ENCODE measurements at places on chromosomes 1 and 21.

DNA sequence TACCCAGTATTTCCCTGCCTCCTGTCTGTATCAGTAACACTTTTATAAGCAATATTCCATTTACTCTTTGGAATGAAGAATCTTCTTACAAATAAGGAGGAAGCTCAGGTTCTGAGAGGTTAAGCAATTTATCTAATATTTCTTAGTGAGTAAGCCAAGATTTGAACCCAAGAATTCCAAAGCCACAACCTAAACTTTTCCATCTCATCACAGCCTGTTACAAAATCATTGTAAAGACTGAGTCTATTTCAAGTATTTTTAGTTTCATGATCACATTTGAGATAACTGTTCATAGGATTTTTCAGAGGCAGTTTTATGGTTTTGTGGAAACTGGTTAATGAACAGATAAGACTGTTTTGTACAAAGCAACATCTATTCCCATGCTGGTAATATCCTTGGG, 29.8 kb upstream of the HHAT start:
- no peak for DNase-seq

DNA sequence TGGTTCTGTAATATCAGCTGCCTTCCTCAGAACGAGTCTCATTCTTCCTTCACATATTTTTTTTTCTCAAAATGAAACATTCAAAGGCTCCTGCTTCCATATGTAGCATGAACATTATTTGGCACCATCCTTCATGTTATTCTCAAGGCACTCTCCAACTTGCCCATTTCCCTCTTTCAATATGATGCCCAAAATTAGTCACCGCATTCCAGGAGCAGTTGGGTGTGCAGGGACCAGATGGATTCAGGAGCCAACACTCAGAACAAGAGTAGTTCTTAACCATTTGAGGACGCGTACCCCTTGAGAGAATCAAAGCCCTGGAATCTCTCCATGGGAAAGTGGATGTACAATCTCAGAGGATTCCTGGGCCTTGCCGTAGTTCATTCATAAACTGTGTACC, 50.3 kb downstream of the KCNK1 start:
- DNase-seq: peak; percentile 10

- no peak for DNase-seq
Observed at GRCh38 chr1:117054068-117054467, 6.1 kb upstream of the TTF2 start.

DNA sequence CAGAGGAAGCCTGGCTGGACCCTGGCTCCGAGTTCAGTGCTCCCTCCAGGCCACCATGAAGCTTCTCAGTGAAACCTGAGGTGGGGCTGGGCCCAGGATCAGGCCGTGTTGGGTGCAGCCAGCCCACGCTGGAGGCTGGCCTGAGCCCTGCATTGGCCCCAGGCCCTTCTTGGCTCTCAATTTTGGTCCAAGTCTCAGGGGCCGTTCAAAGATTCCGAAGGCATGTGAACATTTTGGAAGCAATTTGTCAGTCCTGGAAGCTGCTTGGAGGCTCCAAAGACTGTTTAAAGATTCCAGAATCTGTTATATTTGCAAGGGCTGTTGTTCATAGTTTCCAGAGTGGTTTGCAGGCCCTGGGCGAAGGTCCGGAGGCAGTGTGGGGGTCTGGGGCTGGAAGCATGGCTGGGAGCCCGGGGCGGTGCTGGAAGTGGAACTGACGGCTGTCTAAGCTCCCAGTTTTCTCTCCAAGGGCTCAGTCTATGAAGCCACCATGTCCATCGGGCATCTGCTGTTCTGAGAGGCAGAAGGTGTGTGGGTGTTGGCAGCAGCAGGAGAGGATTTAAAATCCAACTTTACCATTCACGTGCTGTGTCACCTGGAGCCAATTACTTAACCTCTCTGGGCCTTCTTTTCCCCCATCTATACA, 104.9 kb downstream of the EPHB2 start:
- no peak for DNase-seq

GRCh38 chr1:24849672-24850295, 80.3 kb downstream of the RUNX3 start:
- DNase-seq: no peak

DNA sequence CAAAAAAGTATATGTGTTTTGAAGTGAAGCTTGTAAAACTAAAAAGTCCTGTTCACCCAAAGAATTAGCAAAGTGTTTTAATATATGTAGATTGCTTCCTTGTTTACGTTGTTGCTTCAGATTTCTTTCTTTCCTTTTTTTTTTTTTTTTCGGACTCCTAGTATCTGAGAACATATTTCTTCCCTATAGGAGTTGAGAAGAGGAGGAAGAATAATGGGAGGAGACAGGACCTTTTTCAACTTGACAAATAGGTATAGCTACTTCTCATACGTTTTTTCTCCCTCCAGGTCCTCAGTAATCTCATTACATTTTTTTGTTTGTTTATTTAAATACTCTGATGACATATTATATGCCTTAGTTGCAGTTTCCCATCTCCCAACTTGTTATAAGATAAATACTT, 8.9 kb downstream of the DISP1 start:
- DNase-seq: no peak

- DNase-seq: no peak
Observed at GRCh38 chr1:3907621-3908165, 7.6 kb upstream of the C1orf174 start.

DNA sequence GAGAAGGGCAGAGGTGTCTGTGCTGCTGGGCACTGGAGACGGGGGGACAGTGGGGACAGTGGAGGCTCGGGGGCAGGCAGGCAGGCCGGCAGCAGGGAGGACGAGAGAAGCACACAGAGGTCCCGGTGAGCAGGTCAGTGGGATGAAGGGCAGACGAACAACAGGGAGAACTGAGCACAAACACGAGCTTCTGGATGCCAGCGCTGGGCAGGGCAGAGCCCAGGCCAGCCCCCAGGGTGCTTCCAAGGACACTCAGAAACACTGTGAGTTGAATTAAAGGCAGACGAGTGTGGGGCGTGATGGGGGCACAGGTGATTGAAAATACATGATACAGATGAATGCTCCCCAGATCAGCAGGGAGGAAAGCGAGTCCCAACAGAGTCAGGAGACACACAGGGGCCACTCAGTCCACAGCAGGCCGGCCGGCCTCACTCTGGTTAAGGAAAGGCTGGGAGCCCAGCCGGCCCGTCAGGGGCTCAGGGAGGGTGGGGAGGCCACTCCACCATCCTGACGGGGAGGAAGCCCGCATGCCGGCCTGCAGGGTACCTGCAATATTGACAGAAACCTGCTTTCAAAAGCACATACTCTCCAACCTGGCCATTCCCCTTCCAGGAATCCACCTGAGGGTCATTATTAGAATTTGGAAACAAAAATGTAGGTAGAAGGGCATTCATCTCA, 14.1 kb downstream of the SLC19A1 start:
- no peak for DNase-seq

DNA sequence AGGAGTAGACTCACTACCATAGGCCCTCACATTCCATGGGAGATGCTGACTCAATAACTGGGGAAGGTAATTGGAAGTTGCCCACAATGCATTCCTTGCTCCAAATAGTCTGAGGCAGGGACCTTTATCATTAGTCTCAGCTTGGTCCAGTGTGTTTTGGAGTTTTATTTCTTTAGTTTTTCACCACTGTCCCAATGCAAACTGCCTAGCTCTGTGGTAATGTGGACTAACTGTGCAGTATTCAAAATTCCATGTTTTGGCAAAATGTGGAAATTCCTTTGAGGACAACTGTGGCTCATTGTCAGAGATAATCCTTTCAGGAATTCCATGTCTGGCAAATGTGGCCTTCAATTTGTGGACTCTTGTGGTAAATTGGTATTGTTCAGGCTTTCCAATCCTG, 78.1 kb upstream of the PAPPA2 start:
- no peak for DNase-seq

- no peak for DNase-seq
Observed at GRCh38 chr1:210031473-210031872, 93.5 kb downstream of the SYT14 start.

- DNase-seq: no peak
Observed at GRCh38 chr1:53936430-53936829, 9.1 kb downstream of the IFT25 start.

GRCh38 chr1:6086762-6087376, 41.2 kb downstream of the KCNAB2 start:
- no peak for DNase-seq

GRCh38 chr1:29540801-29541357, 304.6 kb downstream of the PTPRU start:
- DNase-seq: no peak

GRCh38 chr1:81439046-81439823, 361.5 kb upstream of the ADGRL2 start:
- no peak for DNase-seq

DNA sequence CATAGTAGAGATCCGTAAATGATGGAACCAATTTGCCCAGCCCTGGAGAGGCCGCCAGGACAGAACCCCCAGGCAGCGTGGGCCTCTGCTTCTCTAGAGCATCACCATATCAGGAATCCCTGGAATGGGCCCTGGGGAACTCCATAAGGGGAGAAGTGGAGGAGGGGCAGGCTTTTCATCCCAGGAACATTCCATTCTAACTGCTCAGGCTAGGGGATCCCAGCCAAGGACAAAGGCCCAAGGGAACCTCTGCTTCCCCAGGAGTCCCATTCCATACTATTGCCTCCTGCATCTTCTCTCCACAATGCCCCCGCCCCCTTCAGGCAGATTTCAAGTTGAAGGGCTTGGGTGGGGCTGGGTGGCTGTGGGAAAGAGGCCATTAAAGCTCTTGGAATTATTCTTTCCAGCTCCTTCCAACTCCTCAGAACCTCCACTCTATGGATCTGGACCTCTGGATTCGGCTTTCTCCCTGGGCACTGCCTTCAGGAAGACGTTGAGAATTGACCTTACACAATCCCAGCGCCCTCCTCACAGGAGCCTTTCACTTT, 6.0 kb downstream of the TRNP1 start:
- DNase-seq: peak; percentile 87

- DNase-seq: peak; percentile 70
Observed at GRCh38 chr1:217089361-217090014, 366.3 kb upstream of the ESRRG start.

DNA sequence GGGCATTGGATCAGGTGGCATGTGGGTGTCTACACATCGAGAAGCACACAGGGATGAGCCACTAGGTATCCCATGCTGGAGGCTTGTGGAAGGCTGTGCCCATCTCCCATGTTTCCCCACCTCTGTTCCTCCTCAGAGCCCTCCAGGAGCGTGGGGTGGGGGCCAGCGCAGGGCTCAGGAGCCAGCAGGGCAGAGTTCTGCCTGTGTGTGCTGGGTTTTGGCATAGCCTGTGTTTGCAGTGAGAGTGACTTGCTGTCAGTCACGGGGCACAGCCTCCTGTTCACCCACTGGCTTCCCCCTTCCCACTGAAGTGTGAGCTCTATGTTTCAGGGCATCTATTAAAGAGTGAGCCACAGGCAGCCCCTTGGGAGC, 10.4 kb downstream of the IBA57 start:
- DNase-seq: no peak

GRCh38 chr1:155309423-155310021, 856 bp downstream of the FDPS start:
- peak; percentile 23 for DNase-seq

- peak; percentile 18 for DNase-seq
Observed at GRCh38 chr1:32066489-32066873, 6.3 kb upstream of the TMEM39B start.

DNA sequence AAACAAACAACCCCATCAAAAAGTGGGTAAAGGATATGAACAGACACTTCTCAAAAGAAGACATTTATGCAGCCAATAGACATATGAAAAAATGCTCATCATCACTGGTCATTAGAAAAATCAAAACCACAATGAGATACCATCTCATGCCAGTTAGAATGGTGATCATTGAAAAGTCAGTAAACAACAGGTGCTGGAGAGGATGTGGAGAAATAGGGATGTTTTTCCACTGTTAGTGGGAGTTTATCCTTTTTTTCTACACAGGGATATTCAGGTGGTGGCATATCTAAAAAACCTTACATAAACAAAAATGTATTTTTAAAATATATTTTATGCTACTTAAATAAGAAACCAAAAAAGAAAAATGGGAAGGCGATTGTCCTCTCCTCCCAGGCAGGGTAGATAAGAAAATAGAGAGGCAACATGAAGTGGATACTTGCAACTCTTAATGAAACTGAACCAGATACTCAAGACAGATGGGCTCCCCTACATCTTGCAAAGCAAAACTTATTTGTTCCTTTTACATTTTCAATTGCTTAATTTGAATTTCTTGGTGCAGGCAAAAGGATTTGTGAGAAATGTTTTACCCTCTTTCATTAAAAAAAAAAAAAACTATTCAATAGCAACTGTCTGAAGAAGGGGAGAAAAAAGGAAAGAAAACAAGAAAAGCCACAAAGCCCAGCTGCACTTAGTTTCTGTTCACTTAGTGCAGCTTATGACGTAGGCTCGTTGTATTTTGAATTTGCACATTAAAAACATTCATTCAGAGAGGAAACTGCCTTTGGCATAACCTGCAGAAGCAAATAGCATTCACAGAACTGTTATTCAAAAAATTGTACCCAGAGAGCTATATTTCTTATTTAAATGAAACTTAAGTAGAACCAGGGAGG, 36.9 kb upstream of the RGS1 start:
- no peak for DNase-seq

DNA sequence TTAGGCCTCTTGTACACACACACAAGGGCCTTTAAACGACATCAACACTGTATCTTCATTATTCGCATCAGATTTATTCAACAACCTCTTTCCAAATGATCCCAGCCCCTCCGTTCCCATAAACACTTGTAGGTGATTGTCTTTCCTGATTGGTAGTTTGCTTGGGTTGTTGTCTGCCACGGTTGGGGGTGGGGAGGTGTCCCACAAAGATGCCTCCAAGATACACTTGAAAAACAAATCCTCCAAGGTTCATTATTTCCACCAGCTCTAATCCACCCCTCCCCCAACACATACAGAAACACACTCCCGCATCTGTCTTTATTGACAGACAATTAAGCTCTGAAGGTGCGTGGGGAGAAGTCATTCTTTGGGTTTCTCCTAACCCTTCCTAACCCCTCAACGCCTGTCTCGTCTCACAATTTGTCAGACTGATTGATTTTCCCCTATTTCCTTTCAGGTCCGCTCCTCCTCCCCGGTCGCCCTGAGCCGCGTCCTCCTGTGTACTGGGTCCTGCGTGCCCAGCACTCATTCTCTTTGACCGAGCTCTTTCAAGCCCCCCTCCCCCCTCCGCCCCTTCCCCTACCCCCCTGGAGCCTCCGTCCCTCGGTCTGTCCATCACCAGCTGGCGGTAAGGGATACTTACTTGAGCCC, 1.4 kb downstream of the WDR26 start:
- DNase-seq: no peak

- peak; percentile 29 for DNase-seq
Observed at GRCh38 chr1:54310439-54311328, 95.5 kb downstream of the SSBP3 start.

GRCh38 chr21:44011123-44011522, 986 bp upstream of the TRAPPC10 start:
- DNase-seq: no peak

Data from urothelium cell line (cell line).